ENCODE measurements at places on chromosomes 5 and 9. TPM values are rescaled to one million over a fixed set of nuclear protein-coding genes. Genes with fewer than 3 reads are reported as not detected.

GRCh38 chr5:149586708-149587318 lies 5.5 kb downstream of the ARHGEF37 start:
- no peaks in the 10 kb centered on the region for H3K27me3 ChIP-seq
- H3K36me3 ChIP-seq = no peaks in the 10 kb centered on the region
- no peak for DNase-seq
- H3K4me3 ChIP-seq = no peak overlapping the region

- no peaks in the 10 kb centered on the region for H3K27me3 ChIP-seq
- DNase-seq = no peak
- no peak overlapping the region for H3K4me3 ChIP-seq
- H3K27ac ChIP-seq = no peak overlapping the region
- H3K36me3 ChIP-seq = no peaks in the 10 kb centered on the region
These were observed 500.1 kb downstream of the ENC1 start for GRCh38 chr5:74140409-74140808.

- no peaks in the 10 kb centered on the region for H3K4me1 ChIP-seq
- no peak overlapping the region for H3K27ac ChIP-seq
- H3K36me3 ChIP-seq = no peaks in the 10 kb centered on the region
- no peaks in the 10 kb centered on the region for H3K27me3 ChIP-seq
- no peak for DNase-seq
- H3K4me3 ChIP-seq = no peak overlapping the region
These were observed 221.2 kb upstream of the IRX4 start for GRCh38 chr5:2103940-2104339.

- H3K27me3 ChIP-seq = no peaks in the 10 kb centered on the region
- peaks cover 28% of the 10 kb centered on the region for H3K4me1 ChIP-seq
- peak overlapping the region; percentile 20 for H3K27ac ChIP-seq
These were observed 37.6 kb downstream of the ANKRD33B start for GRCh38 chr5:10601246-10602030.

DNA sequence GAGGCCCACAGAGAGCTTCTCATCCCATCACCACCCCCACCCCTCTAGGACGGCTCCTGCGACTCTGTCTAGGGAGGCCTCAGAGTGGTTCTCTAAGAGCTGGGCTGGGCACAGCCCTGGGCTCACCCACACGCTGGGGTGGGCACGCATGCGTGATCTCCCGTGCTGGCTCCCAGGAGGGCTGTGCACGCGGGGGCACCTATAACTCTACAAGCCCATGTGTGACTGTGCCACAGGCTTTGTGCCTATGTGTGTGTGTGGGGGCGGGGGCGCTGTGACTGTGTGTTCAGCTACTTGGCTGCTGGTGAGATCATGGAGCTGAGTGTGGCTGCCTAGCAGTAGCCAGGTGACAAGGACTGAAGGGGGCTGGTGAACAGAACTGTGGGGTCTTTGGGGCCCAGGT lies 32.2 kb downstream of the NDUFA8 start:
- H3K4me3 ChIP-seq = no peak overlapping the region
- H3K36me3 ChIP-seq = no peaks in the 10 kb centered on the region
- peaks cover 20% of the 10 kb centered on the region for H3K4me1 ChIP-seq
- H3K27ac ChIP-seq = no peak overlapping the region
- no peak for DNase-seq

DNA sequence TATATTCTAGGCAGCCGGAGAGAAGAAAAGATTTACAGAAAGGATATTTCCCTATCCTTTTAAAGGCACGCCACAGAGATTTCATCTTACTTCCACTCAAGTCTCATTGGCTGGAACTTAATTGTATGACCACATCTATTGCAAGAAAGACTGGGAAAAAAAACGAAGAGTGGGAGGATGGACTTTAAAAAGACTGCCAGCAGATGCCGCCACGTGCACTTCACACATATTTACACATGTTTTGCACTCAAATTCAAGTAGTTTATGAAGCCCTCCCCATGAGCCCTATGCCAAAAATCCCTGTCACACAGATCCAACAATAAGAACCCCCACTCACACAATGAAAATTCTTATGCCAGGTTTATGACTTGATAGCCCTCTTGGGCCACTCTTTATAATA lies 138.5 kb upstream of the TYRP1 start:
- no peaks in the 10 kb centered on the region for H3K4me1 ChIP-seq
- H3K27ac ChIP-seq = no peak overlapping the region
- H3K36me3 ChIP-seq = no peaks in the 10 kb centered on the region
- H3K27me3 ChIP-seq = no peaks in the 10 kb centered on the region

Gene KIF24
- total RNA-seq = 2.9 TPM

Gene NOTCH1
- 40.8 TPM for total RNA-seq

Gene PLPP7
- 0.97 TPM for total RNA-seq

All from esophagus squamous epithelium (tissue), 5 donors.